Retina (tissue), 1 donor: ENCODE measurements at places on chromosomes 3 and 15.

DNA sequence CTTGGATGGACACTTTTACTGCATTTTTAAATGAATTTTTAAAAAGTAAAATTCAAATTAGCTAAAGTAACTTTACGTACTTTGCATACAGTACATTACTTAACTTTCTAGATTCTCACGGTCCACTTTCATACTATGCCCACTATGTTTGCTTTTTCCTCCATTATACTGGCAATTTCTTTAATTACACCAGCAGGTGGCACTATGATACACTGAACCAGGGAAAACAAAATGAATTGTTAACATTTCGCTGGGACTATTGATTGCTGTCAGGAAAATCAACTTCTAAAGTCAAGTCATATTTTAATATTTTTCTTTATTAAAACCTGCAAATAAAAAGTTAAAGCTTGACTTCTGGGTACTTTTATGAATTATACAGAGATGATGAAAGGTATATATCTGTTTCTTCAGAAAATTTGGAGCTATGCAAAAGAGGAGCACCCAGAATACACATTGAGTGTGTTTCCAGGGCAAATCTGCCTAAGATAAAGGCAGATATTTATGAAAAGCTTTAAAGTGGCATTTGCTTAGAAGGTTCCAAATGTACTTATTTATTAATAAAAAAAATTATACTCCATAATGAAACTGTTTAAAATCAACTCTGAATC is 21.8 kb upstream of the POU1F1 start:
- peak; percentile 32 for DNase-seq

GRCh38 chr3:113103588-113103987 is 107.8 kb upstream of the BOC start:
- no peak for DNase-seq

DNA sequence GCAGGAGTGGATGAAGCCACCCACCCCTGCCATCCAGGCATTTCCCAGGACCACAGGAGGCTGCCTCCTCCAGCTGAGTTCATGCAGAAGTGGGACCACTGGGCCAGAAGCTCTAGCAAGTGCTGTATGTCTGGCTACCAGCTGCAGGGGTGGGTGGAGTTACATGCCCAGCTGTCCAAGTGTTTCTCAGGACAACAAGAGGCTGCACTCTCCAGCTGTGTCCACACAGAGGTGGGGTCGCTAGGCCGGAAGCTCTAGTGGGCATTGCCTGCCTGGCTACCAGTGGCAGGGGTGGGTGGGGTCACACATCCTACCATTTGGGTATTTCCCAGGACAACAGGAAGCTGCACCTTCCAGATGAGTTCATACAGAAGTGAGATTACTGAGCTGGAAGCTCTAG is 234.0 kb upstream of the PPP2R3A start:
- DNase-seq: no peak

DNA sequence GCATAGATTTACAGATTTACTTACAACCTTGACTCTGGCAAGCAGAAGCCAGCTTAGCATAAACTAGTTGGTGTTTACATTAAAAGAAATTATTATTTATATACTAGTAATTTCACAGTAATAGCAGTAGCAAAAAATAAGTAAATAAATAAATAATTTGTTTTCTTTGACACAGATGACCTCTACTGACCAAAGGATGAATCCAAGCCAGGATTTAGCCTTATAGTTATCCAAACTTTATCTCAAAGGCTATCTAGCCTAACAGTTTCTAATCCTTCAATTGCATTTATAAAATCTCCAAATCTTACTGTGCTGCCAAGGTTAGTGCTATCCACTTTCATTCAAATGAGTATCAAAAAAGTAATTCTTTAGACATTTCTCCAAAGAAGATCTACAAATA is 64.3 kb downstream of the FRMD5 start:
- no peak for DNase-seq

DNA sequence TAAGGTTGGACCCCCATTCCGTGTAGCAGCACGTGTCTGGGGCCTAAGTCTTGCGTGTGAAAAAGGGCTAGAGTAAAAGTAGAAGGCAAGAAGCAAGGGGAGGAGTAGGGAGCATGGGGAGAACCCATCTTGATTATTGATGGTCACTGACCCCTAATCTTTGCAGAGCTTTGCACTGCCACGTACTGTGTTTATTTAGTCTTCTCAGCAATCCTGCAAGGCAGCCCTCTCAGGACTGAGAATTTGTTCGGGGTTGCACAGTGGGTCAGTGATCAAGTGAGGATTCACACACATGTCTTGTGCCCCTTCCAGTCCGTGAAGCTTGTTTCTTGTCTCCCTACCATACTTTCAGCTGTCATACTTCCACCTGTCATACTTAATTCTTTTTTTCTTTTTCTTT is 7.2 kb downstream of the SEMA4B start:
- DNase-seq: no peak

DNA sequence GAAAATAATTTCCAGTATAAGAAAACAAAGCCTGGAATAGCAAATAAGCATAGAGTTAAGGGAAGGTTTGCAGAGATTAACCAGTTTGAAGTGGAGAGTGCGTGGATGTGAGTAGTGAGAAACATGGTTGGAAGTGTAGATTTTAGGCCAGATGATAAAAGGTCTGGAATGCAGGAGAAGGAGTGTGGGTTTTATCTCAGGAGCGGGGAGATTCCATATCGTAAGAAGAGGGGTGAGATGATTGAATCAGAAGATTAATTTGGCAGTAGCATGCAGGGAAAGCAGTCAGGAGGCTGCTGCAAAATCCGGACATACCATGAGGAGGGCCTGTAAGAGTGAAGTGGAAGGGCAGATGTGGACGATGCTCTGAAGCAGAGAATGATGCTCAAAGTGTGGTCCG is 13.7 kb downstream of the PPARG start:
- no peak for DNase-seq

GRCh38 chr15:49145651-49146609 is 9.5 kb downstream of the COPS2 start:
- no peak for DNase-seq

- no peak for DNase-seq
These were observed 52.6 kb downstream of the PLCL2 start for GRCh38 chr3:16937326-16937845.

DNA sequence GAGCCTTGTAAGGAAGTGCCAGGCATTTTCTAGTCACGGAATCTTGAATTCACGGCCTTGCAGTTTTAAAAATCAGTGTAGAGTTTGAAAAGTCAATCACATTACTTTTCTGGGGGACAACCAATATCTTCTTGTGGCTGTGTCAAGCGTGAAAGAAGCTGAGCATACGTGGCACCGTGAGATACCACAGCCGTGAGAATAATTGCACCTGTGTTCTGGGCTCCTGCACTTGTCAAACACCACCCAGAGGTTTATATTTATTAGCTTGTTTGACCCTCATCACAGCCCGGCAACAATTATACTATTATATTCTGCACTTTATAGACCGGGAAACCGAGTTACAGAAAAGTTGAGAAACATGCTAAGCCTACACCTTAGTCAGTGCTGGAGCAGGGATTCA is 45.2 kb downstream of the ARRDC4 start:
- DNase-seq: no peak

GRCh38 chr15:70289191-70289955 is 191.7 kb upstream of the TLE3 start:
- DNase-seq: no peak

DNA sequence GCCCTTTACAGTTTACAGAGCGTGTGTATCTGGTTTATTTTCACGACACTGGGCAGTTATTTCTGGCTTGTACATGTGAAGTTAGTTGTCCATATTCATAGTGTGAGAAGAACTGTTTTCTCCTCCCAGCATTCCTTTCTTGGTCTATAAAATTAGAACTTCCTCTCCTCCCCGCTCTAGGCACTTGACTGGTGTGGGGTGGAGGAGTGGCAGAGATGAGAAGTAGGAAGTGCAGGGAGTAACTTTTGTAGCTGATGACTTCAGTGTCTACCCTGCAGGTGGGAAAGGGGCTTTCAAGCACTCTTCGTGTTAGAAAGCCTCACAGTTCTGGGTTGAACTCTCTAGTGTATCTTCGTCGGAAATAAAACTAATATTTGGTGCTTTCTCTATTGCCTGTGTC is 13.4 kb downstream of the APOD start:
- no peak for DNase-seq

- no peak for DNase-seq
These were observed 13.2 kb upstream of the PRSS50 start for GRCh38 chr3:46730819-46731218.

DNA sequence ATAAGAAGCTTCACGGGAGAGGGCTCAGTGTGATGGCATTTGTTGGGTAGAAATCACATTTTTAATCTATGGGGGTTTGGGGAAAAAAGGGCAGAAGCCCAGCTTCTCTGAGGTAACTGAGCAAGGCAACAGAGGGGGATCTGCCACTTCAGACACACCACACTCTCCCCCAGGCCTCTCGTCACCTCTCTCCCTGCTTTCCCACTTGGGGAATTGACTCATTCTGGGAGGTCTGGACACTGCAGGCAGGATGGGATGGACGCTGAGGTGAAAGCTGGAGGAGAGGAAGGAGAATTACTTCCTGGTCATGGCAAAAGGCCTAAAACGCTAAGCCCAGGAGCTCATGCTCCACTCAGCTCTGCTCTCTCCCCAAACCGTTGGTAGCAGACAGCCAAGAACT is 33.2 kb downstream of the MYO5C start:
- DNase-seq: no peak

- no peak for DNase-seq
These were observed 51.7 kb upstream of the CHD2 start for GRCh38 chr15:92848464-92848851.

GRCh38 chr3:31581660-31582059 is 48.9 kb downstream of the STT3B start:
- DNase-seq: no peak

DNA sequence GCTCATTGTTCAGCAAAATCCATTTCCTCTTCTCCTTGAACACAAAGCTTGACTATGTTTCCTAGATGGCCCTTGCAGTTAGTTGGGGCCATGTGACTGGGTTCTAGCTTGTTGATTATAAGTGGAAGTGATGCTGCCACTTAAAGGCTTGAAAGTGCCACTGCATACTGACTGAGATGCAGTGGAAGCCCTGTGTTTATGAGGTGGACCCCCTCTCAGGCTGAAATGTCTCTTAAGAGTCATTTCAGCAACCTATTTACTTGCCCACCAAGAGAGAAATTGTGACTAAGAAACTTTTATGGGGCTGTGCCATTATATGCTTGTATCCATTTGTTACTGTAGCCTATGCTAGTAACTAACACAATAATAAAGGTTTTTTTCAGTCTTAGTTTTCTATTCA is 8.4 kb upstream of the ANP32A start:
- no peak for DNase-seq

DNA sequence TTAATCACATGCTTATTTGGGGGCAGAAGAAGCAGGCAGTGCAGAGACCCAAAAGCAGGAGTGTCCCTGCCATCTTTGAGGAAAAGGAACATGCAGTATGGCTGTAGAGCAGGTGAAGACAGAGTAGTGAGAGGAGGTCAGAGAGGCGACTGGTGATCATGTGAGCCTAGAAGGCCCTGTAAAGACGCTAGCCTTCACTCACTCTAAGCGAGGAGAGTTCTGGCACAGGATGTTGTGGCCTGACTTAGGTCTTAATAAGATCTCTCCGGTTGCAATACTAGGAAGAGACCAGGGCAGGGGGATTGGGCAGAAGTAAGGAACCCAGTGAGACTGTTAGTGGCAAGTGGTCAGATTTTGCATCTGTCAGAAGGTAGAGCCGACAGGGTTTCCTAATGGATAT is 114.5 kb upstream of the ZBED2 start:
- DNase-seq: no peak

GRCh38 chr3:16768956-16769355 is 115.8 kb upstream of the PLCL2 start:
- DNase-seq: no peak

DNA sequence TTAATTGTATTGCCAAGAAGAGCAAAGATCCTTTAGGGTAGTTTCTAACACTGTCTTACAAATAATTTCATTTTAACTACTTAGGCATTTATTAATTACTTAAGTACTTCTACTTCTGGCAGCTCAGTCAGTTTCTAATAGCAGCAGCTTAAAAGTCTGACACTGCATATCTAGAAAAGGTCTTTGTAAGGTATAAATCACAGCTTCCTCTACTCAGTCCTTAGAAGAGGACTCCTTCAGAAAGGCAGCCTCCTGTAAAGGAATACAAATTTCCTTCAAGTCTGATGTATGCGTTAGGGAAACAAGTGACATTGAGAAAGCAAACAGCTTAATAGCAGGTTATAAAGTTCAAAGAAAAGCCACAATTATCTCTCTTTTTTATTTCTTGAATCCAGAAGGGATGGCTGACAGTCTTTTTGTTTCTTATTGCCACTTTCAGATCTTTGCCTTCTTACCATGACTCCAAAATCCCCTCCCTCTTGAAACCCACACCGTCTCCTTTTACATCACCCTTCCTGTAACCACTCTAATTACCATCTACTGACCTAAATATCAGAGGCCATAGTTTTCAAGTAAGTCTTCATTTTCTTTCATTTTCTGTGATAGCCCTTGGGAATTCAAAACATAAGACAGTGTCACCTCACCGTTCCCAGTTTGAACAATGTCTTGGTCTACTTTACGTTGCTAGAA is 109.5 kb downstream of the CGGBP1 start:
- DNase-seq: no peak

GRCh38 chr3:14047841-14048240 is 76.8 kb downstream of the CHCHD4 start:
- no peak for DNase-seq

DNA sequence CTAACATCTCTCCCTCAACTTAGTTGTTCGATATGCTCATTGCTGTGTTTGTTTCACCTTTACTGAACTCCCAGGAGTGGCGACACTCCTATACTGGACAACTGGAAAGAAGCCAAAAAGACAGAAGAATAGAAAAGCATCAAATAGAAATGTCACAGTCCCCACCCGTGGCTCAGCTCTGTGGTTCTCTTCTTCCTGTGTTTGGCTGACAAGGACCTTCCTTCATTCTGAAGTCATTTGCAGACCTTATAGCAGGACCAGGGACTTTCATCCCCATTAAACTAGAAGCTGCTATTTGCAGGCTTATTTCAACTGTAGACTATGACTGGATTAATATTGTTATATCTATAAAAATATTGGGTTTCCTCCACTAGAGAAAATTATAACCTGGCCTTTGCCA is 125.9 kb downstream of the NECTIN3 start:
- no peak for DNase-seq

GRCh38 chr3:35633332-35634124 is 5.8 kb upstream of the ARPP21 start:
- DNase-seq: no peak

GRCh38 chr3:52237657-52238172 is 1.2 kb downstream of the TWF2 start:
- DNase-seq: no peak
